ENCODE measurements at places on chromosomes 7 and 10. TPM values are rescaled to one million over a fixed set of nuclear protein-coding genes. Genes with fewer than 3 reads are reported as not detected.

Gene ZNF425
- 2.4 TPM for polyA plus RNA-seq

Gene PIP
- polyA plus RNA-seq = not detected

Gene SUN3
- polyA plus RNA-seq = not detected

Gene GIMAP2
- polyA plus RNA-seq = 1.0 TPM

Gene PTF1A
- polyA plus RNA-seq = not detected

Gene TWIST1
- polyA plus RNA-seq = not detected

Gene SRGN
- 6.8 TPM for polyA plus RNA-seq

Gene MRC1
- polyA plus RNA-seq = not detected

Gene DKK1
- not detected for polyA plus RNA-seq

Gene CFAP70
- polyA plus RNA-seq = 2.9 TPM

Gene SLC18A3
- not detected for polyA plus RNA-seq

Gene MINDY4
- polyA plus RNA-seq = 2.2 TPM

Gene PDK4
- polyA plus RNA-seq = 1.4 TPM

Gene NRCAM
- 522 TPM for polyA plus RNA-seq

Gene SAMD9L
- 4.4 TPM for polyA plus RNA-seq

Data from Purkinje cell (primary cell).